ENCODE measurements at places on chromosomes 3 and 15.

DNA sequence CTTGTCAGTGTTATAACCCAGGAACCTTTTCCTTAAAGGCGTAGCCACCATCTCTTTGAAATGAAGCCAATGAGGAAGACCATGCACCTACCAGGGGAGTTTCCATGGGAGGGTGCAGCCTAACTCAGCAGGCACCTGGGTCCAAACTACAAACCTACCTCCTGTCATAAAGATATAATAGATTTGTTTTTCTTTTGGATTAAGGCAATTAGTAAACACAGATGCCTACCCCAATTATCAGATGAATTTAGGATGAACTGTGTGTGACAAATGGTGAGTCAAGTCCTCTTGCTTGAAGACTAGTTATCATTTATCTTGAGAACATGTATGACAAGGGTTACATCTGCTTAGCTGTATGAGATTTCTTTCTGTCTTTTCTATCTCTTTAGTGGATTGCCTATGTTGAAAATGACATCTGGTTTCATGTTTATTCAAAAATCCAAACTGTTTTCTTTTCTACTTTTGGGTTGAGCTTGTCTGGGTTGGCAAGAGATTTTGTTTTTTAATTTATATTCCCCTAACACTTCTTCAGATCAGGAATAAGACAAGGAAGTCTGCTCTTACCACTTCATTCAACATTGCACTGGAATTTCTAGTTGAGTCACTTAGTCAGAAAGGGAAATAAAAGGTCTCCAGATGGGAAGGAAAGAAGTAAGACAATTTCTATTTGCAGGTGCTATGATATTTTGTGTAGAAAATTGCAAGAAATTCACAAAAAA lies 149.9 kb downstream of the NEK10 start:
- no peak for DNase-seq

- DNase-seq: no peak
These were observed 276.3 kb downstream of the THSD4 start for GRCh38 chr15:71391421-71392088.

DNA sequence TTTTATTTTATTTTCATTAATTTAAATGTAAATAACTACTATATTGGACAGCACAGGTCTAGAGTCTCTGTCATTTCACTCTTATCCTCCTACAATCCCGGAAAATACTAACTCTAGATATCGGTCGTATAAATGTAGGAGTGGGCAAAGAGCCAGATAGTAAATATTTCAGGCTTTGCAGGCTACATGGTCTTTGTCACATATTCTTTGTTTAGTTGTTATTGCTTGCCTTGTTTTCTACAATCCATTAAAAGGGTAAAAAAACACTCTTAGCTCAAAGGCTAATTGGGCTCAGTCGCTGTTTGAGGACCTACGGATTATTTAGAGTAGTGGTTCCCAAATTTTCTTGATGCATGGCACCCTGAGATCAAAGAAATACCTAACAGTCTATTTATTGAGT lies 1.7 kb downstream of the KNL1 start:
- no peak for DNase-seq

DNA sequence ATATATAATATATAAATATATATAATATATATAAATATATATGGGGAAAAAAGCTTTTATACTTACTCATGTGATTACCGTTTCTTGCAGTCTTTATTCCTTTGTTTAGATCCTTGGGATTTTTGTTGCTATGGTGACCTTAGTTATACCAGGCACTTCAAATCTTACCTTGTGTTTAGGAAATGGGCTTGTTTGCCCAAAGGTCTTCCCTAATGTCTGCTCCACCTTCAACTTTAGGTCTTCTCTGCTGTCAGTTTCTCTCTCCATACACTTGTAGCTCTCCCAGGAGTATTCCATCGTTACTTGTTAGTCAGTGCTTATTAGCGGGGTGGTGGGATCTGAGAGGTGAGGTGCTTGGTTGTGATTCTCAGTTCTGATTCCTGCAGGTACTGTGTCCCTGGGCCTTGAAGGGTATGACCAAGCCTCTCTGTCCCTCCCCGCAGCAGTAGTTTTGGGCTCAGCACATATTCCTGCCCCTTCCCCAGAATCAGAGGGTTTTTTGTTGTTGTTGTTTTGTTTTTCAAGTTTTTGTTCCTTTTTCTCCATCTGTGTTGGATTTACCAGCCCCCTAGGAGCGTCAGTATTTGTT lies 9.6 kb upstream of the LAMP3 start:
- no peak for DNase-seq

- DNase-seq: peak; percentile 55
These were observed 2.2 kb upstream of the CX3CR1 start for GRCh38 chr3:39282057-39282456.

- DNase-seq: no peak
These were observed 67.6 kb downstream of the NOX5 start for GRCh38 chr15:69082021-69082502.

DNA sequence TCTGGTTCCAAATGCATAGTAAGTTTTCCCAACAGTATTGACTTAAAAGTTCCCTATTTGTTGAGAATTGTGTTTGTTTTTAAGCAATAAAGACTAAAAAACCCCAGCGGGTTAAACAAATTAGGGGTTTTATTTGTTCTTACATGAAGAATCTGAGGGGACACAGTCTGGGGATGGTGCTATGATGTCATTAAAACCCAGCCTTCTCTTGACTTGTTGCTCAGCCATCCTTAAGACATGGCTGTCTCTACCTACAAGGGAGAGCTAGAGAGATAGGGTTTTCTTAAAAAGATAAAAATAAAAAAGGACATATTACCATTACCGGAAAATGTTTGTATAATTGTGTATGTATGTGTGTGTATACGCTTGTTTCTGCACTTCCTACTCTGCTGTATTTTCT lies 11.7 kb upstream of the ARL14 start:
- DNase-seq: no peak

DNA sequence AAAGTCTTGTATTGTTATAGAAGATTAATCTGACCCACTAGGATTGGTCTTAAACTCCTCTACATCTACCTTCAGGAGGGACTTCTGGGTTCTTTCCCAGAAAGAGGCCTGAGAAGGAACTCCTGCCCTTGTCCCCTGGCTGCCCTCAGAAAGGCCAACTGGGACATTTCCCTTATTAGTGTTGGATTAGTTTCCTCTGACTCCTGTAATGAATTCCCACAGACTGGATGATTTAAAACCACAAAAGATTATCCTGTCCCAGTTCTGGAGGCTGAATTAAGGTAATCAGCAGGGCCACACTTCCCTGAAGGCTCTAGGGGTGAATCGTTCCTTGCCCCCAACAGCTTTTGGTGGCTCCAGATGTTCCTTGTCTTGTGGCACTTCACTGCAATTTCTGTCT lies 102.8 kb upstream of the NMNAT3 start:
- DNase-seq: no peak

DNA sequence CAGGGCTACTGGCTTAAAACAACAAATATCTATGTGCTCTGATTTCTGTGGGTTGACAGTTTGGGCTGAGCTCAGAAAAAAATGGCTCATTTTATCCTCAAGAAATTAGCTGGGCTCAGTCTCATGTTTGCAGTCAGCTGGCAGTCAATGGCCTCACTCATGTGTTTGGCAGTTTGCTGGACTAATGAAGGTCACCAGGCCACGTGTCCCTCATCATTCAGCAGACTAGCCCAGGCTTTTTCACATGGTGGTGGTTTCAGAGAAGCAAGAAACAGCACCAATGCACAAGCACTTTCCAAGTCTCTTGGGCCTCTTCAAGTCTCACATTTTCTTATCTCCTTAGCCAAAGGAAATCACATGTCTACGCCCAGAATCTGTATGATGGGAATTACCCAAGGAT lies 478.3 kb upstream of the PPP2R3A start:
- DNase-seq: no peak

DNA sequence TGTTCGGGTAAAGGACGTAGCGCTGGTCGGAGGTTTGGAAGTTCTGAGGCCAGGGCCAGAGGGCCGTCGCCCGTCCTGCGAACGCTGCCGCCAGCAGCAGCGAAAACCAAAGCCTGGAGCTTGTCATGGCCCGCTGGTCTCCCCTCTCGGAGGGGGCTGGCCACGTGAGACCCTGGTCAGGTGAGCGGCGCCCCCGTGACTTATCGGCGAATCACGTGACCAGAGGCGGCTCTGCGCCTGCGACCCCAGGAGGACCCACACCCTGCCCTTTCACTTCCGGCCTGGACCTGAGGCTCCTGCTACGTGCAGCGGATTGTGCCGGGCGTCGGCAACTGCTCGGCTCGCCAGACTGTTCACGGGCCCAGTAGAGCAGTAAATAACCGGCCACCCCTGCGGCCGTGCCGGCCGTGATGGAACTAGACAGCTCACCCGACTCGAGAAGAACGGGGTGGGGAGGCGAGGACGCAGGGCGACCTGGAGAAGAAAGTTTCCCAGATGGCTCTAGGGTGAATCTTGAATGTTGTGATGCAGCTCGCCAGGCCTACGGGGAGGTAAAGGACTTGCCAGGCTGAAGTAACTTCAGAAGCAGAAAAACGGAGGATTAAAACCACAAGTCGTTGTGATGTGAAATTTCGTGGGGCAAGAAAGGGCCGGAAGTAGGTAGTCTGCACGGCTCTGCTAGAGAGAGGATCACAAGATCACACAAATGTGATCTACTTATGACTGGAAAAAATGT lies at the start of gene HEXA:
Gene HEXA, minus strand, starts transcription at position 169 of the 736 bp plus-strand sequence. Its CDS starts 42 bp downstream, at position 127.
- peak; percentile 98 for DNase-seq

DNA sequence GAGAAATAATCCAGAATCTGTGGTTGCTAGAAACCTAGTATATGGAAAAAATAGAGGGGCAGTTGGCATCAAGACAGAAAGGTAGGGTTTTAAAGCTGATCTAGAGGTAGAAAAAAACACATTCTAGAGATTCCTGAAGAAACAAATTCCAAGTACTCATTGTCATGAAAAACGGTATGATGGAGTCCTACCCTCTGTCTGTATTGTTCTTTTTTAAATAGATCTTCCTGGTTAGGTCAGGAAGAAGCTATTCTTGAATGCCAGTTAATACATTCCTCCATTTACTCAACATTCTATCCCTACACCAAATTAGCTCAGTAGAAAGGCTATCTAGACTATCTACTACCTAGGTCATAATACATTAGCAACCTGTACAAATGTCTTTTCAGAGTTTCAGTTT lies 364.7 kb downstream of the FHIT start:
- DNase-seq: no peak

DNA sequence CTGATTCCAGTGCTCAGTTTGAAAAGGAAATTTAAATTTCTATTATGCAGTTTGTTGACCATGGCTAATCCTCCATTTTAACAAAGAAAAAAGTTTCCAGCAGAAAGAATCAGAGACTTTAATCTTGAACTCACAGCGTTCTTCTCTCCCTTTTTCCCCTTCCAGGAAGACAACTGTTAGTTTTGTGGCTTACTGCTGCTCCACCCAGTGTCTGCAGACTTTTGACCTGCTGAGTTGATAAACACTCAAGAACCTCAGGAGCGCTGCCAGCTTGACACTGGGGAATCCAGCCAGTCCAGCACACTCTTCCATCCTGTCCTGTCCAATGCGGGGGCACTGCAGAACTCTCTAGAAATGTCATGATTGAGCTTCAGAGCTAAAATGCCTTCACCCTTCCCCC lies 134.6 kb downstream of the LRRC28 start:
- peak; percentile 65 for DNase-seq

DNA sequence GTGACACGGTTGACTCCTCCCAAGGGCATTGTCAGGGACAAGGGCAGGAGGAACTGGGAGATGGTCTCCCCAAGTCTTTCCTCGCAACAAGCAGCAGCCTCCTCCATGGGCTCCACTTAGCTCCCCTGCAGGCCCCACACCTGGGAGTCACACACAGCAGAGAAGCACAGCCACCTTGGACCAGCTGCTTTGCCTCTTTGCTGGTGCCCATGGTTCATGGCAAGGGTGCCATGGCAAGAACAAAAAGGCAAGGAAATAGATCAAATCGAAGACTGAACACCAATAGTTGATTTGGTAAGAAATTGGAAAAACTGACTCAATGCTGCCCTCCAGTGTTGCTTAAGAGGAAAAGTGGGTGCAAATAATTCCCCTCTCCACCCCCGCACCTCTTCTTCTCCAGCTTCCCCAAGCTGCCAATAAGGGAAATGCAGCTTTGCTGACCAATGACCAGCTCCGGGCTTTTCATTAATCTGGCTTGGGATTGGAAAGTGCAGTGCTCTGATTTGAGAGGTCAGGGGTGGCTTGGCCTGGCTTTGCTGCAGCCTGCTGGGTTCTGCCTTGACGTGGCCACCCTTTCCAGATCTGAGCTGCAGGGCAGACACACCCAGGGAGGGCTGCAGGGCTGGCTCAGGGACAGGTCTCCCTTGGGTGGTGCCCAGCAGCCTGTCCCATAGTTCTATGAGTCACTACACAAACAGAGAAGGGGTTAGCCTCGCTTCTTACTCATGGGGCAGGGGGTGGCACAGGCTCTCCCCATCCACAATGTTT lies 162.0 kb downstream of the KLF13 start:
- DNase-seq: peak; percentile 82

GRCh38 chr15:66757521-66757920 lies 55.5 kb downstream of the SMAD6 start:
- DNase-seq: no peak

DNA sequence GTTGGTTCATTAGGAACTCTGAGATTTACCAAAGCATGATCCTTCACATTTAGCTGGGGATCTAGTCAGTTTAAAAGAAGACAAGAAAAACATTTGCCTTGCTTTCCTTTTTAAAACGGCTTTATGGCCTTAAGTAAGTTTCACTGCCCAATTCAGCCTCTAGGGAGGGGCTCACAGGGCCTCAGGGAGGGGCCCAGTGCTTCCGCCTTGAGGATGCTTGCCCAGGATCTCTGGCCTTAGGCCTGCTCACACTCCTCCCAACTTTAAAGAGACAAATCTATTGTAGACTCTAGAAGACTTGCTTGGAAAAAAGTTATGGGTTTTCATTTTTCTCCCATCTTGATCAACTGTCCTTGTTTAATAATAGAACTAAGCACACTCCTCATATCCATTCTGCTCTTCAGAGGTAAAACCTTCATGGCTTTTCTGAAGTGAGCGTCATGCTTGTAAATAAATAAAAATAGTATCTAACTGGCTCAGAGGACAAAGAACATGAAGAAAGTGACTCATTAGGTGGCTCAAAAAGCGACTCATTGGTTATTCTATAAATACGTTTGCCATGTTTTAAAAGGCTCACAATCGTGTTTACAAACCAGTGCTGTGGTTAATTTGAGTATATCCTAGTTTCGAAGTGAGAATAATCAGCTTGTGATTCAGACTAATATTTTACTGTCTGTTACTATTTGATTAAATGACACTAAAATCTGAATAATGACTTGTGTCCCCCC lies 13.7 kb downstream of the PDHB start:
- DNase-seq: peak; percentile 54

DNA sequence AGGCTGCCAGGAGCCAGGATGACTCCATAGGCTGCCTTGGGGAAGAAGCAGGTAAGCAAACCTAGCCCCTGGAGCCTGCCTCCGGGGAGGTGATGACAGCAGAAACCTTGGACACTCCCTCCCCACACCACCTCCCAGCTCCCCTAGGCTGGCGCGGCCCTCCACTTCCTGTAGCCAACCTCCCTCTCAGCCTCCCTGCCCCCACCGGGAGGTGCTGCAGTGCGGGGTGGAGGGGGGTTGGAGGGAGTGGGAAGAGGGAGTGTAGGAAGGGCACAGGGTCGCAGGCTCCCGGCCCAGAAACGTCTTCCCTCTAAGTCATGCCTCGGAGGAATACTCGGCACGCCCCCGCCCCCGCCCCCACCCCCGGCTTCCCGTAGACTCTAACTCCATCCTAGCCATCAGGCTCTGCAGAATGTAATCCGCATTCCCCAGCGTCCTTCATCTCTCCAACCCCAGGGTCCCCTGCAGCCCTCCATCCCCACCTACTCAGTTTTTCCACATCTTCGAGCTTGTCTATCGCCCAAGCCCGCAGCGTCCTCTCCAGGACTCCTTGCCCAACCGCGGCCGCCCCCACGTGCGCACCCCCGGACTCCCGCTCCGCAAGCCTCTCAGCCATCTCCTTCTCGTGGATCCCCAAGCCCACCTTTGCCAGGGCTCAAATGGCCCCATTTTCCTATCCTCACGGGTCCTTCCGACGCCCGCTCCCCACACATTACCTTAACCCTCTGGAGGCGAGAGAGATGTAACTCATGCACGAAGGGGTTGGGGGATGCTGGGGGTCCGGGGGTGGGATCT lies 528 bp downstream of the LPCAT4 start:
- DNase-seq: peak; percentile 91

Measured in stomach (tissue), 19 donors.